Cerebellum (tissue), 4 donors: ENCODE measurements at places on chromosomes 5 and 9. TPM values are rescaled to one million over a fixed set of nuclear protein-coding genes. Genes with fewer than 3 reads are reported as not detected.

DNA sequence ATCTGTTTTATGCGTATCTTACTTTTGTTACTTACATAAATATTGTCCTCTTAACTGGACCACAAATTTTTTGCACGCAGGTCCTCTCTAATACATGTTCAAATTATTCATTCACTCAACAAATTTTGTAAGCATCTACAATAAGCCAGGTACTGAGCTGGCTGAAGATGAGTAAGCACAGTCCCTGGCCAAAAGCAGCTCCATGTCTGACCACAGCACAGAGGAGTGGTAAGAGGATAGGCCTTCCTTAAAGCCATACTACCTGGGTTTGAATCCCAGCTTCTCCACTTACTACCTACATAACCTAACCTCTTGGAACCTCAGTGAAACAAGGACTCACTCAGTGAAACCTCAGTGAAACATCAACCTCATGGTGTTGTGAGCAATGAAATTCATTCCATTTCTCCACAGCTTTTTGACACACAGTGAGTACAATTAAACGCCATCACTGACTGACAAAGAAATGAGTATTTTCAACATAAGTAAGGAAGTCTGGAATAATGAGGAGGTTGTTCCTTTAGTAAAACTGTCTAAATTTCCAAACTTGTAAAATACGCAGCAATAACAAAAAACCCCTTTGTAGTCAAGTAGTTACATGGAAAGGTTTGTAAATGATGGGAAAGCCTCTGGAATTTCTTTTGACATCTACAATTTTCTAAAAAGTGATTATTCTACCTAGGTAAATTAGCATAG is 15.0 kb downstream of the PTAR1 start:
- DNase-seq = no peak

DNA sequence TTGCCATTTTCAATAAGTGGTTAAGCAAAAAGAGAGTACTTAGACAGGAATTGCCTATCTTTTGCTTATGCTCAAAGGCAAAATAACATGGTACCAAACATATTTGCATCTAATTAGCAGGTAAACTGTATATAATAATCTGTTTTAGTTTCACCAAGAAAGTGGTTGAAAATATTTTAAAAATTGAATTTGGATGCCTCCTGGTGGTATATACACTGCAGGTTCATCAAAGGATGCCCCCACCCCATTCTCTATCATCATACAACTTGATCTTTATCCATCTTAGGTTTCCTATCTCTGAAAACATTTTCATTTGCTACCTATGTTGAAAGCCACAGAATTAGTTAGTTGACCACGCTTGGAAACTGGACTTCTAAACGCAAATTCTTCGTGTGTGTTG is 47.0 kb upstream of the MROH2B start:
- no peak for DNase-seq

DNA sequence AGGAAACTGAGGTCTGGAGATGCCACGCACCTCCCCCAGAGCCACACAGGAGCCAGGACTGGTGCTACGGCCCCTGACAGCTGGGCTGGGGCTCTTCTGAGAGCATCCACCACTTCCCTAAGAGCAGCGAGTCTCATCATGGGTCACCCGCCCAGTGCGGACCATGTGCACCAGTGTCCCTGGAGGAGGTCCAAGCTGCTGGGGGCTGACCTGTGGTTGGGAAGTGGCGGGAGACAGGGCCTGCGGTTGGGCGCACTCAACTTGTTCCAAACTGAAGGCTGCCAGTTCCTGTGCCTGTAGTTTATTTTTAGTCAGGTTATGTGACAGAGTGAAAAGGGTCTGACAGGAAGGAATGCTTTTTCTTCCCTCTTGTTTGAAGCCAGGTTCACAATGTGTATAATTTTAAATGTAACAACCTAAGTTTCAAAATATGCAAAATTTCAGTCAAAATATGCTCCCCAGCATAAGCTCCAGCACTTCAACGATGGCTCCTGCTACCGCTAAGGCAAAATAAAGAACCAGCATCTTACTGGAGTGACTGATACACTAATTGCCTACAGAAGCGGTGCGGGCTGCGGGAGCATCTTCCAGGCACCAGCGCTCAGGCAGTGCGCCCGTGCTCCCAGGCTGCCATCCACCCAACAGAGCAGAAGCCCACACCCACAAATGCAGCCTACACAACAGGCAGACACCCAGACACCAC is 14.8 kb downstream of the BARHL1 start:
- no peak for DNase-seq

Gene TMEM252
- total RNA-seq = not detected

Gene ECM2
- total RNA-seq = 10.1 TPM

Gene PCDHGA5
- total RNA-seq = 14.3 TPM

Gene F2RL2
- 0.27 TPM for total RNA-seq
